ENCODE measurements at places on chromosomes 4 and X. TPM values are rescaled to one million over a fixed set of nuclear protein-coding genes. Genes with fewer than 3 reads are reported as not detected.

- peak; percentile 91 for ATAC-seq
These were observed 58.1 kb downstream of the MAML3 start for GRCh38 chr4:140095694-140096482.

DNA sequence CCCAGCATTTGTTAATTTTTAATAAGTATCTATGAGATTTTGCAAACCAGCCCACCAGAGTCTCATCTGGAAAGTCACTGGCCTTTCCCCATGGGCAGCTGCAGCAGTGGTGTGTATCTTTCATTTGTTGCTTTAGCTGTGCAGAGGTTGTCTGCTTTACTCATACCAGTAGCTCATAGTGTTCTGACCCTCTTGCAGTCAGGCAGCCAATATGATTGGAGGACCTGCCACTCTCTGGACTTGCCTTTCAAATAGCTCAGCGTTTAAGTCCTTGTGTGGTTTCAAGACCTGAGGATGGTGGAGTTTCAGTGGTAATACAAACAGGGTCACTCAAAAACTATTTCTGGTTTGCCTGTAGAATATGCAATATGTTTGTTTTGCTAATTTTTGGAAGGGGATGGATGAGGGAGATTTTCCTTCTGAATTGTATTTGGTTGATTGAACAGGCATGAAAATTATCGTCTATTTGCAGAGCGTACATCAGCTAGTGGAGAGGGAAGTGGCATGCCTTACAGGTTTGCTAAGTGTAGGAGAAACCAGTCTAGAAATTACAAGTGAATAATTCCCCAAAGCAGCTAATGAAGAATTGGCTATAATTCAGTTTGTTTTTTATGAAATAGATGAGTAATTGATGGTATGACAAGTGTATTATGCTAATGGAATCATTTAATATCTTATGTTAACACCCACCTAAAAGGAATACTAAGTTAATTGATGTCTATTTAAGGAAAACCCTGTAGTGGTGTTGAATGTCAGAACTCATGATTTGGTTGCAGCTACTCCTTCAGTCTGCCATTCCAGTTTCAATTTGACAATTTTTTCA is 8.9 kb downstream of the POLA1 start:
- peak; percentile 68 for ATAC-seq

- ATAC-seq: no peak
These were observed 125.5 kb downstream of the GPC3 start for GRCh38 chrX:133859860-133860259.

Gene ASB9
- total RNA-seq: 3.1 TPM

Gene TRMT2B
- 25.7 TPM for total RNA-seq

All from activated T-helper 17 cell treated with anti-CD3 and anti-CD28 coated beads, Interleukin-2, amount 50 U/mL, for 72 hours (primary cell).